NCI-H2171 (cell line): ENCODE measurements at places on chromosomes 11 and 22.
A peak's percentile ranks its signal among the peaks of the same experiment; 100 is the strongest.

DNA sequence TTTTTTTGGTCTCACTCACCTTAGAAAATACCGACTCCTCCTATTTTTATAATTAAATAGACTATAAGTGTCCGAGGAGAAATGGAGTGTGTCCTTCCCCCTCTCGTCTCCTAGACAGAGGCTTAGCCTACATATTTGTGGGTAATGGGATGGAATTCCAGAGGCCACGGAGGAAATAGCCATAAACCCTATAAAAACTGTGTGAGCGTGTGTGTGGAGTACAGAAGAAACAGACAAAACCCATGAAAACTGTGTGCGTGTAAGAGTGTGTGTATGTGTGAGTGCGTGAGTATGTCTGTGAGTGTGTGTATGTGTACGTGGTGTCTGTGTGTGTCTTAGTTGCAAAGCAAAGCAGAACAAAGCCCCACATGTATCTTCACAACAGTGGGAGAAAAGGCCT lies 883.5 kb downstream of the OPCML start:
- no peak for DNase-seq

DNA sequence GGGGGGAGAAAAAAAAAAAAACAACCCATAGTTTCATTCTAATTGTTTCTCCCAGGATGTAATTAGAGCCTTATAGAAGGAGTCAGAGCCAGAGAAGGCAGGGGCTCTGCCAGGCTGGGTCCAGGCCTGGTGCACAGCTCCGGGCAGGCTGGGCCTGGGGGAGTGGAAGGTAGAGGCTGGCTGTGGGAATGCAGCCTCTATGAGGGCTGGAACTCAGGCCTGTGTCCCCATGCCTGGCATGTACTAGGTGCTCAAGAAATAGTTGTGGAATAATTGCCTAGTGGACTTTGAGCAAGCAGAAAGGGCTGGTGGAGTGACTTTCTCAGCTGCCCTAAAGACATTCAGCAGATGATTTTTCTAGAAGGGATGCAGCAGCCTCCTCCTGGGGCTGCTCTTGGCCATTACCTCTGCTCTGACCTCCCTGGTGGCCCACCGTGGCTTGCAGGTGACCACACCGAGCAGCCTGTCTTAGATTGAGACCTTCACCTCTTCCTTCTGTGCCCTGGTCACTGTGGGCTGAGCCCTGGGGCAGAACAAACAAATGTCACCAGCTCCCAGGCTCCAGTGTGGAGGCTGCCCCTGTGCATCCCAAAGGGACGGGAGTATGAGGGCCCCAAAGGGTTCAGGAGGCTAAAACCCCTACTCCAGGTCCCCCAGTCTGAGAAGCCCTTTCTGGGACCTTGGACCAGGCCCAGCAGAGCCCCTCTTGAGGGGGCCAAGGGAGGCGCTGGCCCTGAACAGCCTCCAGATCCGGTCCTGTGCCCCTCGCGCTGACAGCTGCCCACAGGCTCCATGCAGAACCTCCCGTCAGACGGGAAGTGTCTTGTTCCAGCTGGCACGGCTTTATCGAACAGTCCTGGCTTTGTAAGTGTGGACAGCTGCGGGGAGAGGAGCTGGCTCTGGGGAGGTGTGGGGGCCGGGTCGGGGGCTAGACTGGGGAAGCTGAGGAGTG lies 18.8 kb downstream of the MYEOV start:
- DNase-seq = no peak

DNA sequence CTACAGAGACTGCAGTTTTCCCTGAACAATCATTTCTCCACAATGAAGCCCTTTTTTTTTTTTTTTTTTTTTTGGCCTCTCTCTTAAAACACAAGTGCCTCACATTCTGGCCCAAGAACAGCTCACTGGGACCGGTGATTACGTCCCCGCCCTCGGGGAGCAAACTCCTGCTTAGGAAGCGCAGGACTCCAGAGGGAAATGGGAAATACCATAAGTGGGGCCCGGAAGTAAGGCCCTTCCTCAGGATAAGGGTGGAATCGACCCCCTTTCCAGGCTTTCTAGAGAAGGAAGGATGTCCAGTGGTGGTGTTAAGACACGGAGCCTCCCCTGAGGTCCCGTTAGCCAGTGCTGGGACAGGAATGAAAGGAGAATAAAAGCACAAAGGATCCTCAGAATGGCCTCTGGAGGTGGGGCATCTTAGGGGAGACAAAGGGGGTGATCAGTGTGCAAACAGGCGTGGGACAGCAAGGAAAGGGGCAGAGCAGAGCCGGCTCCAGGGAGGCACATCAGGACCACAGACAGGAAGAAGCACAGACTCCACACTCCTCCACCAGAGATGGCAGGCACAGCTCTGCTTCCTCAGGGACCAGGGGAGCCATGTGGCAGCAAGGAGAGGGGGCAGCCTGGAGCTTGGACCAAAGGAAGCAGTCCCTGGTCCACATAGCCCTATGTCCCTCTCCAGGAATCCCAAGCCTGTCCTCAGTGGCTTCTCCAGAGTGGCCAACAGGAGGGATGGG lies 61.3 kb downstream of the CHST1 start:
- no peak for DNase-seq

GRCh38 chr11:62004473-62004872 lies 37.0 kb upstream of the FTH1 start:
- no peak for DNase-seq

DNA sequence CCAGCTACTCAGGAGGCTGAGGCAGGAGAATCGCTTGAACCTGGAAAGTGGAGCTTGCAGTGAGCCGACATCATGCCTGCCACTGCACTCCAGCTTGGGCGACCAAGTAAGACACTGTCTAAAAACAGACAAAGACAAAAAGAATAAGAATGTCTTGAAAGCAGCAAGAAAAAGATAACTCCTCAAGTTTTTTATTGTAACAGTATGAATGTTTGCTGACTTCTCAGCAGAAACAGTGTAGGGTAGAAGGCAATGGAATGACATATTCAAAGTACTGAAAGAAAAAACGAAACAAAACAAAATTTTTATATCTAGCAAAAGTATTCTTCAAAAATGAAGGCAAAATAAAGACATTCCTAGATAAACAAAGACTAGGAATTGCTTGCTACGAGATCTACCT lies 76.9 kb downstream of the PACS1 start:
- no peak for DNase-seq

DNA sequence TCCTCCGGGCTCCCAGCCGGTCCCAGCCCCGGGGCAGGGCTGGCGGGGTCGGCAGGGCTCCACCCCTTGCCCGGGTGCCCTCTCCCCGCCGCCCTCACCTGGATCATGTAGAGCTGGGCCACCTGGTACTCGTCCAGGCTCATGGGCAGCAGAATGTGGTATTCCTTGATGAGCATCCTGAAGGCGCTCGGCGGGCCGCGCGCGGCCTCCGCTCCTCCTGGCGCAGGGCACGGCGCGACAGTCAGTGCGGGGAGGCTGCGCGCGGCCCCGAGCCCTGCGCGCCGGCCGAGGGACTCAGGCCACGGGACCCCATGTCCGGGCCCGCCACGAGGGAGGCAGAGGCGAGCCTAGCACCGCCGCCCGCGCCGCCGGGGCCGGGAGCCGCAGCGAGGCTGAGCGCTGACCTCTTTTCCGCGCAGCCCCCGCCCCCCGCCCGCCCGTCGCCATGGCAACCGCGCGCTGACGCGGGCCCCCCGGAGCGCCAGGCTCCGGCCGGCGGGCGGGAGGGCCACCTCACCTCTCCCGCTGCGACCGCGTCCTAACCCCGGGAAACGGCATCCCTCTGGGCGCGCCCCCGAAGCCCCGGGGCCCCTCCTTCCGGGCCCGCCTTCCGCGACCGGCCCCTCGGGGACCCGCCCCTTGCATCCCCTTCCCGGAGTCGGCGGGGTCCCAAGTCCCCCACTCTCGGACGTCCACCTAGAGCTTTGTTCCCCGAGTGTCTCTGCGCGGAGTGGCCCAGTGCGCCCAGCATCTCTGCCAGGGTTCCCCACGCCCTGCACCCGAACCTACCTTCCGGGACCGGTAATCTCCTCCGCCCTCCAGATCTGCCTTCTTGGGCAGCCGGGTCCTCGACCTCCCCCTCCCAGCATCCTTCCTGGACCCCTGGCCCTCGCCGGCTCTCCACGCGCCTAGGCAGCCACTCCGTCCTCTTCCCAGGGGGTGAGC lies 886 bp downstream of the PITPNM1 start:
- no peak for DNase-seq

GRCh38 chr22:40857309-40857855 lies 434 bp downstream of the XPNPEP3 start:
- peak; percentile 23 for DNase-seq

- DNase-seq = no peak
These were observed 560.1 kb upstream of the FAT3 start for GRCh38 chr11:91664521-91664920.

DNA sequence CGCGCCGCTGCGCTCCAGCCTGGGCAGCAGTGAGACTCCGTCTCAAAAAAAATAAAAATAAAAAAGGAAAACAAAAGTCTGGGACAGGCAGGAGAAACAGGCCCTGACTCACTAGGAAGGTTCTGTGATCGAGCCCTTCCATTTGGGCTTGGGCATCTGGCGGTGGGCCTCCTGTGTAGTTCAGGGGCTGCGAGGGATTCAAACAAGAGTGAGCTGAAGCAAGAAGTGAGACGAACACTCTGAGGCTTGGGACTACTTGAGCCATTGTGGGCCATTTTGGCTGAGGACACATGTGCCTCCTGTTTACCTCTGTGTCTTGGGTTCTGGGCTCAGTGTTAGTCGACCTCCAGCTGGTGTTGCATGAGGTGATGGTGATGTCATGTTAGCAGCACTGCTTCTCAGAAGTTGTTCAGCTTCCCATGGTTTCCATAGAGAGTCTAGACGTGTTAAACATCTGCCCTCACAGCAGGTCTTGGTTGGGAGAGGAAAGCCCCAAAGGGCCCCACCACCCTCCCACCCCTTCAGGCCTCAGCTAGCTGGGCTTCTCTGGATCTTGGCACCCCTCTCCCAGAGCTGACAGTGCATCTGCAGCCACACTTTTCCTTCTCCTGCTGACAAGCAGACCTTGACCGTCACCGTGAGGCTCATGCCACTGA lies 57.8 kb downstream of the MED15 start:
- DNase-seq = no peak

DNA sequence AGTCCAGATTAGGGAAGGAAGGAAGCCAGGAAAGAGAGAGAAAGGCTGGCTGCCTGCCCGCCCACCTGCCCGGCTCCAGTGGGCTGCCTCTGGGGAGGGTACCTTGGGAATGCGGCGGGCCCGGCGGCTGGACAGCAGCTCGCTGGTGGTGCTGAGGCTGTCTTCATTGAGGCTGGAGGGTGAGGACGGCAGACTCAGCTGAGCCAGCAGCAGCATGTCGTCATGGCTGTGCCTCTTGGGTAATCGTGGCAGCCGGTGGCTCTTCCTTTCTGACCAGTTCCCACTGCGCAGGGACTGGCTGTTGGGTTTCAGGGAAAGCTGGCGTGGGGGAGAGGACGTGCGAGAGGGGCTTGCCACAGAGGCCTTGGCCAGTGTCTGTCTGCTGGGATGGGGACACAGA lies 32.9 kb downstream of the RPL27A start:
- DNase-seq = no peak

DNA sequence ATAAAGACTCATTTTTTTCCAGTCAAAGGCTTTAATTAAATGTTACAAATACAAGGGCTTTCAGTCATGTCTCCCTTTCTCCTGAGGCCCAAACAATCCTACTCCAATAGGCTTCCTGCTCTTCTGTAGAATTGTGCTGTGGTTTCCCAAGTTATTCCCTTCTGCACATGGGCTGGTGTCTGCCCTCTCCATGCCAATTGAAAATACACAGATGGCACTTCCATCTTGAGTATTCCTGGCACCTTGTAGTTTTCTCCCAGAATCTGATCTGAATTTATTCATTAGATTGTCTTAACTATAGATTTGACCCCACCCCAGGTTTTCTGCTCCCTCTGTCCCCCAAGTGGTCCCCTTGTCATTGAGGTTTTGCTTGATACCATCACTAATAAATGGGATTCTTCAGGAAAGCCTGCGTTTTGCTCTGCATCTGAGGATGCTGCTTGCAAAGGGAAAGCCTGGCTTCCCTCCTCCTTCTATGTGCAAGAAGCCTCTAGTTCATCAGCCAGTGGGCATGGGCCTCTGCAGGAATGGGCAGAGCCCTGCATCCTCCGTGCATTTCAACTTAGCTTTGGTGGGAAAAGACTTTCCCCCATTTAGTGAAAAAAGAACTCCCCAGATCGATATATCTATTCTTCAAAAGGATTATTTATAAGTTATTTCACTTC lies 926.7 kb downstream of the NTM start:
- no peak for DNase-seq

GRCh38 chr11:18987454-18988231 lies 48.4 kb upstream of the MRGPRX1 start:
- no peak for DNase-seq

GRCh38 chr11:111652184-111652583 lies 49.9 kb downstream of the SIK2 start:
- DNase-seq = no peak
